NCI-H1092 (cell line): ENCODE measurements at places on chromosomes 1 and 21.

DNA sequence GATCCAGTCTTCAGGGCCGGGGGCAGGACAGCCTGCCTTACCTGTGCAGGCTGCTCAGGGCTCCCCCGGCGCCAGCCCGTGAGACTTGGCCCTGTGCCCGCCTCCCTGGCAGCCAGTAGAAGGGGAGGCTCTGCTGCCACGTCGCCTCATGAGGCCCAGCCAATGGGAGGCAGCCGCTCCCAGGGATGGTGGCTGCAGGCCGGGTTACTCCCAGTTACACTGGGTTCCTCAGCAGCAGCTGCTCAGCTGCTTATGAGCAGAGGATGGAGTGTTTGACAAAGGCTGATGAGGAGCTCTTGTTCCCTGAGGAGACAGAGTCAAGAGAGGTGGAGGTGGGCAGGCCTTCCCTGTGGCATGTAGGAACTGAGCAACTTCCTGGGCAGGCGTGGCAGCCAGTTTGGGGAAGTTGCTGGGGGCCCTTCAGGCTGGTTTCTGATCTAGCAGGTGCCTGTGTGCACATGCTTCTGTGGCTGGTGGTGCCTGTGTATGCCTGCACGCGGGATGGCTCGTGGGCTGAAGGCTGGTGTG is 5.5 kb downstream of the MFSD2A start:
- DNase-seq: peak; percentile 100

GRCh38 chr1:49294539-49294938 is 517.8 kb upstream of the BEND5 start:
- no peak for DNase-seq

GRCh38 chr1:100423832-100424337 is 71.6 kb downstream of the CDC14A start:
- no peak for DNase-seq

DNA sequence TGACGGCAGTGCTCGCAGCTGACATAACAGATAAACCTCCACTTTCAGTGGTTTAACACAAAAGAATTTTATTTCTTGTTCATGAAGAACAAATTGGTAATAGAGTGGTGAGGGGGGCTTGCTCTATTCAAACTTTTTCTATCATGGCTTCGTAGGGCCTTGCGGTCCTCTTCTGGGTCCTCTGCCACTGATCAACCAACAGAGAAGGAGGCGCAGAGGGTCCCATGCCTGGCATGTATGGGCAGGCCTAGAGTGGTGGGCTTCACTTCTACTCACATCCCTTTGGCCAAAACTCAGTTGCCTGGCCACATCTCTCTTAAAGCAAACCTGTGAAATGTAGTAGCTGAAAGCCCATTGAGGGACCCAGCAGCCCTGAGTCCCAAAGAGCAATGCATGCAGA is 460.5 kb downstream of the SIPA1L2 start:
- DNase-seq: no peak

DNA sequence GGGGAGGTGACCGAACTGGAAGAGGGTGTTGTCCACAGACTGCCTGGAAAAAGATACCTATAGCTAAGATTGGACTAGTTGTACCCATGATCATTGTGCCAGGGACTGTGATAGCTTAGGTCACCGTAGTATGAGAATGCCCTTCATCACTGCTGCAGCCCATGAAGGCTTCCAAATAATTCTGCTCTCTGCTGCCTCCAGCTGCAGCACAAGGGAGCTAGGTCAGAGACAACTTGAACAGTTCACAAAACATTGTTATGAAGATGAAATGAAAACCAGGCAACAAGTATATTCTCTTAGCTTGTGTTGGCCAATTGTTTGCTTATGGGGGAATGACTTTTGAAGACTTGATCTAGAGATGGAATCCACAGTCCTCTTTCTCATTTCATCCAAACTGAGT is 246.7 kb downstream of the MRPL39 start:
- no peak for DNase-seq

GRCh38 chr1:116720364-116721038 is 33.7 kb upstream of the CD2 start:
- DNase-seq: no peak

GRCh38 chr1:47887475-47888293 is 109.5 kb downstream of the TRABD2B start:
- DNase-seq: no peak

DNA sequence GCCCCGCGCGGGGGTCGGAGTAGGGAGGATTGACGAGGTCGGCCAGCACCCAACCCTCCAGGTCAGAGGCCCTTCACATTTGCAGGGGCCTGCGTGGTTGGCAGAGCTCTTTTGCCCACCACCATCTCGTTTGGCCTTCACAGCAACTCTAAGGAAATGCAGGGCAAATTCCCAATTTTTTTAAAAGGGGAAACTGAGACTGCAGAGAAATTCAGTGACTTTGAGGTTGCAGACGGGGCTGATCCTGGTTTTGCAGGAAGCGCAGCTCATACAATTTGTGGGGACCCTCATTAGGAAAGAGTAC is 430 bp upstream of the ACBD3 start:
- no peak for DNase-seq

DNA sequence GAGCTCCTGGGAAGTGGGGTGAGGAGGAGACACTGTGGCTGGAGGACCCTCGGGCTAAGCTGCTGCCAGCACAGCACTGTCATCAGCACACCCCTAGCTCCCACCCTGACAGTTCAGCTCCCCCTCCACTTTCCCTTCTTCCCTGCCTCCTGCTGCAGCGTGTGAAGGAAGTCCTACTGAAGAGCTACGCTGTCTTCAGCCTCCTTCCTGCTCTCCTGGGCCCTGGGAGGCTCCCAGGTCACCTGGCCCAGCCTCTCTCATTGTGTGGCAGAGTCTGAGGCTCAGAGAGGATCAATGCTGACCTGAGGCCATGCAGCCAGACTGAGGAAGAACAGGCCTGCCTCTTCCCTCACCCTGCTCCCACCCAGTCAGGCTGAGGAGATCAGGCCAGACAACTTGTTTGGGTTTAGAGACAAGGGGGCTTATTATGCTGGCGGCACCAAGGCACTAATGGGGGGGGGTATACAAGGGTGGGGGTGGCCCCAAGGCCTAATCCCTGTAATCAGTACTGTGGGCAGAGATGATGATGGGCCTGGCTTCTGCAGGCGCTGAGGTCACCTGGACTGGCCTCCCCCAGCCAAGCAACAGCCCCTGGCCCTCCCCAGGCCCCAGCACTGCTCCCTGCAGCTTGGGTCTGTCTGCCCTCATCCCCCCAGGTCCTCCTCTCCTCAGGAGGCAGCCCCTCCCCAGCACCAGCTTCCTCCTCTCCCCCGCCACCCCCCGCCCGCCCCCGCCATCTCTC is 9.1 kb downstream of the NES start:
- no peak for DNase-seq

- no peak for DNase-seq
Observed at GRCh38 chr1:10723317-10723716, 73.1 kb downstream of the CASZ1 start.

DNA sequence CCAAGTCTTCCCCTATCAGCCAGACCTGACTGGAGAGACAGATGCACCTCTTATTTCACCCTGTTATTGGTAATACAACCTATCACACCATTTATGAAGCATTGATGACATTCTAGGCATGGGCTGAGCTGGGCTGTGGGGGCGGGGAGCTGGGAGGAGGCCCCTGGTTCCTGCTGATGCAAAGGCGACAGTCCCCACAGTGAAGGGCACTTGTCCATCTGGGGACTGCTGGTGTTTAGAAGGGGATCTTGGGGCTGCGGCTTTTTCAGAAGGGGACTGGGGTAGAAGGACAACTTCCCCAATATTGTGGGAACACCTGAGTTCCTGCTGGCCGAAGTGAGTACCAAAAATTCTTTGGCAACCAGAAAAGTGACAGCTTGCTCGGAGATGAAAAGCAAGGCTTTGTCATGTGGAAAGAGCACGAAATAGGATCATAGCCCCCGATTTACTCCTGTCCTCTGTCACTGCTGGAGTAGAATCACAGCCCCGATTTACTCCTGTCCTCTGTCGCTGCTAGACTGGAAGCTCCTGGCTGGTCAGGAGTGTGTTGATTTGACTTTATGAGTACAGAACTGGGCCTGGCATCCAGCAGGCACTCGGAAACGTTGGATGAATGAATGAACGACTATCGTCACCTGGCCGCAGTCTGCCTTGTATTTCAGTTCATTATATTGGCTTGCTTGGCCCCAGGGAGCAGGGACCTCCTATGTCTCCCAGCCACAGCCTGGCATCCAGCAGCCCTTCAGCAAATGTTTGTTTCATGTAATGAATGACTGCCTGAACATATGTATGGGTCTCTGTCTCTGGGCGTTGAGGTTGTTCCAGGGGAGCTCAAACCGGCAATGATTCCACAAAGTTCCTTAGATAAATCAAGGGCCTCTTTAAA is 16.5 kb upstream of the ETV3L start:
- DNase-seq: no peak

DNA sequence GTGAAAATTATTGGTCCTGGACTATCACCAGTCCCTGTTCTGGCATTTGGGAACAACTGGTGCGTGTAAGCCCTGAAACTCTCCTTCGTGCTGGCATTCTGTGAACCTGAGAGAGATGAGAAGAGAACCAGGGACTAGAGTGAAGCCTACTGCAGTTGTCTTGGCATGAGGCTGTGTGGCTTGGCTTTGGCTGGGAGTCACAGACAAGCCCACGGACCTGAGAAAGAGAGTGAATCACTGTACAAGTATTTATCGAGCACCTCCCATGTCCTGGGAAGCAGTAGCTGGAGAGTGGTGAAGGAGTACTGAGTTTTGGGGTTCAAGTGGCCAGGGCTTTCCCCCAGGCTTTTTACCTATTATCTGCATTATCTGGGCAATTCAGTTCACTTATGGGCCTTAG is 63.3 kb downstream of the FGGY start:
- DNase-seq: no peak

DNA sequence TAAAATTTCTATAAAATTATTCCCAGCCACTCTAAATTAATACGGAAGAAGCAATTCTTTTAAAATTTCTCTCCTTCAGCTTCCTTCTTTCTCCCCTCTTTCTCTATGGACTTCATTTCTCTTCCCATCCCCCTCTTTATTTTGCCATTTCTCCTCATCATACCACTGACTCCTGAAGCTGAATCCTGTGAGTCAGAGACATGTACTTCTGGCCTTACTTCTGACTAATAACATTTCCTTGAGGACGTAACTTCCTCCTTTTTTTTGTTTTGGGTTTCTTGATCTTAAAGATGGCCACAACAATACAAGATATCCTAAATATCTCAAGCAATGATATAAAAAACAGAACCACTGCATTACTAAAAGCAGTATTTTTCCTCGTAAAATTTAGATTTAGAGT is 63.6 kb upstream of the DENND1B start:
- no peak for DNase-seq

- no peak for DNase-seq
Observed at GRCh38 chr1:147736883-147737282, 23.5 kb downstream of the GJA5 start.

GRCh38 chr1:20446796-20447195 is 39.2 kb downstream of the CAMK2N1 start:
- no peak for DNase-seq

DNA sequence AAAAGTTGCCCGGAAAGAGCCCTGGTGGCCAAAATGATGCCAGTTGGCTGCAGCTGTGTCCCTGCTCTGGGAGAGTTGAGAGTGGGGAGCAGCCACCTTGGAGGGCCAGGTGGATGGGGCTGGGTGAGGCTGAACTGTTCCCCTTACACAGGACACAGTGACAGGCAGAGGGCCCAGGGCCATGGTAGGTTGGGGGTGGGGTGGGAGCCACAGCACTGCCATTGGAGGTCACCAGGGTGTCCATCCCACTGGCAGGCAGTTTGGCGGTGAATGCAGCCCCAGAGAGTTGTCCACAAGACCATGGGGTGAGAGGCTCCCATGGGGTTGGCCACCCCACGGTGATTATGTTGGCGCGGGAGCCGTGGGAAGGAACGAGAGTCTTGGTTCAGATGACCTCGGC is 87.7 kb downstream of the POFUT2 start:
- no peak for DNase-seq

DNA sequence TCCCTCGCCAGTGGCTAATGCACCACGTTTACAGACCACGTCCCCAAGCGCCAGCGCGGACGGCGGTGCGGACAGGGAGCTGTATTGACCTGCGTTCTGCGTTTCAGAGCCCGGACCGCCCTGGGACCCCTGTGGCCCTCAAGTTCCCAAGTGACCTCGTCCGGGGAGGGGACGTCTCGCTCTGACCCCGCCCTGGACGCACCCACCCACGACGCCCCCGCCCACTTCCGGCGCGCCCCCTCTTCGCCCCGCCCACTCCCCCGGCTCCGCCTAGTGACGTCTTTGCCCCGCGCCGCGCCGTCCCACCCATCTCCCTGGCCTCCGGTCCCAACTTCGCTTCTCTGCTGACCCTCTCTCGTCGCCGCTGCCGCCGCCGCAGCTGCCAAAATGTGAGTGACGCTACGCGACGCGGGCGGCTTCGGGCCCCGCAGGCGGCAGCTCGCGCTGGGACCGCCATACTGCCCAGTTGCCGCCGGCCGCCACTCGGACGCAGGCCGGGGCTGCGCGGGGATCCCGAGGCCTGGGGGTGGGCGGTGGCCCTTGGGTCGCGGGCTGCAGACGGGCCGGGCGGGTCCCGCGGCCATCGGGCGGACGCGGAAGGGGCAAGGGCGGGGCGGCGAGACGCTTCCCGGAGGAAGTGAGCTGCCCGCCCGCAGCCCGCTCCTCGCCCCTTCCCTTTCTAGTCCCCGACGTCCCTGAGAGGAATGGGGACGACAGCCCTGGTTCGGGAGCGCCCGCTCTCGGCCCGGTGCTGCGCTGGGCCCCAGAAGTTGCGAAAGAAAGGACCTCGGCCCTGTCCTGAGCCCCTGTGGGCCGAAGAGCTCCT is at the start of gene VAMP3:
VAMP3 (plus strand) TSS at position 300 of the 826 bp plus-strand sequence; CDS start at position 388, 88 bp downstream.
- peak; percentile 46 for DNase-seq

- DNase-seq: peak; percentile 80
Observed at GRCh38 chr21:38985568-38986378, 180.0 kb downstream of the ETS2 start.

GRCh38 chr1:61645476-61645875 is 79.5 kb downstream of the TM2D1 start:
- DNase-seq: no peak
